Forelimb muscle (tissue), 1 donor: ENCODE measurements at places on chromosomes 12 and 14. TPM values are rescaled to one million over a fixed set of nuclear protein-coding genes. Genes with fewer than 3 reads are reported as not detected.

Gene CMKLR1
- polyA plus RNA-seq = 2.6 TPM

- no peak for DNase-seq
Observed at GRCh38 chr12:2691006-2691344, 103.8 kb upstream of the FKBP4 start.

DNA sequence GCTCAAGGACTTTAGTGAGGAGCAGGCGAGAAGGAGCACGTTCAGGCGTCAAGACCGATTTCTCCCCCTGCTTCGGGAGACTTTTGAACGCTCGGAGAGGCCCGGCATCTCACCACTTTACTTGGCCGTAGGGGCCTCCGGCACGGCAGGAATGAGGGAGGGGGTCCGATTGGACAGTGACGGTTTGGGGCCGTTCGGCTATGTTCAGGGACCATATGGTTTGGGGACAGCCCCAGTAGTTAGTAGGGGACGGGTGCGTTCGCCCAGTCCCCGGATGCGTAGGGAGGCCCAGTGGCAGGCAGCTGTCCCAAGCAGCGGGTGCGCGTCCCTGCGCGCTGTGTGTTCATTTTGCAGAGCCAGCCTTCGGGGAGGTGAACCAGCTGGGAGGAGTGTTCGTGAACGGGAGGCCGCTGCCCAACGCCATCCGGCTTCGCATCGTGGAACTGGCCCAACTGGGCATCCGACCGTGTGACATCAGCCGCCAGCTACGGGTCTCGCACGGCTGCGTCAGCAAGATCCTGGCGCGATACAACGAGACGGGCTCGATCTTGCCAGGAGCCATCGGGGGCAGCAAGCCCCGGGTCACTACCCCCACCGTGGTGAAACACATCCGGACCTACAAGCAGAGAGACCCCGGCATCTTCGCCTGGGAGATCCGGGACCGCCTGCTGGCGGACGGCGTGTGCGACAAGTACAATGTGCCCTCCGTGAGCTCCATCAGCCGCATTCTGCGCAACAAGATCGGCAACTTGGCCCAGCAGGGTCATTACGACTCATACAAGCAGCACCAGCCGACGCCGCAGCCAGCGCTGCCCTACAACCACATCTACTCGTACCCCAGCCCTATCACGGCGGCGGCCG, 1.1 kb downstream of the PAX9 start:
- DNase-seq = no peak

DNA sequence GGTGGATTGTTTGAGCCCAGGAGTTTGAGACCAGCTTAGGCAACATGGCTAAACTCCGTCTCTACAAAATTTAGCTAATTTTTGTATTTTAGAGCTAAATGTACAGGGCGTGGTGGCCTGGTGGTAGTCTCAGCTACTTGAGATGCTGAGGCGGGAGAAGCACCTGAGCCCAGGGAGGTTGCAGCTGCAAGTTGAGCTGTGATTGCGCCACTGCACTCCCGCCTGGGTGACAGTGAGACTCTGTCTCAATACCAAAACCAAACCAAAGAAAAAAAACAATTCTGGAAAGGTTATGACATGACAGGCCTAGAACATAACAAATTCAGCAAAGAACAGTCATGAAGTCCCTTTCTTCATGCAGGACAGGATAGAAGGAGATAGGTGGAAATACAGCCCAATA, 25.7 kb downstream of the WDR89 start:
- DNase-seq = no peak

Gene RHOJ
- 25.9 TPM for polyA plus RNA-seq
